ENCODE measurements at places on chromosomes 16 and 17. TPM values are rescaled to one million over a fixed set of nuclear protein-coding genes. Genes with fewer than 3 reads are reported as not detected.

The USP32 gene
- 19.9 TPM for total RNA-seq

The FBXO39 gene
- not detected for total RNA-seq

The PRSS27 gene
- total RNA-seq, result 2.6 TPM

The CACNB1 gene
- 6.5 TPM for total RNA-seq

The WNK4 gene
- 8.6 TPM for total RNA-seq

The SMIM5 gene
- 16.4 TPM for total RNA-seq

The ENO3 gene
- total RNA-seq, result 2.8 TPM

The ADAD2 gene
- total RNA-seq, result not detected

The PPL gene
- 58.1 TPM for total RNA-seq

The NXPH3 gene
- total RNA-seq, result not detected

The CCT6B gene
- total RNA-seq, result 0.61 TPM

The NUDT16L1 gene
- total RNA-seq, result 81.9 TPM

The PLXDC1 gene
- total RNA-seq, result not detected

The KRT12 gene
- total RNA-seq, result 0.33 TPM

The CCL23 gene
- total RNA-seq, result not detected

The SCN4A gene
- total RNA-seq, result not detected

The USP36 gene
- total RNA-seq, result 36.8 TPM

The FBXL16 gene
- 0.29 TPM for total RNA-seq

The CTRL gene
- 2.2 TPM for total RNA-seq

The TBC1D3E gene
- total RNA-seq, result not detected
